ENCODE measurements at places on chromosomes 6 and 20. TPM values are rescaled to one million over a fixed set of nuclear protein-coding genes. Genes with fewer than 3 reads are reported as not detected.
A peak's percentile ranks its signal among the peaks of the same experiment; 100 is the strongest.

Gene HRH3
- total RNA-seq = not detected

Gene OR2B3
- not detected for total RNA-seq

Gene NMBR
- total RNA-seq = not detected

Gene SLA2
- total RNA-seq = 28.8 TPM

Gene COL9A1
- not detected for total RNA-seq

Gene MOG
- not detected for total RNA-seq

Gene MYCT1
- total RNA-seq = 0.26 TPM

DNA sequence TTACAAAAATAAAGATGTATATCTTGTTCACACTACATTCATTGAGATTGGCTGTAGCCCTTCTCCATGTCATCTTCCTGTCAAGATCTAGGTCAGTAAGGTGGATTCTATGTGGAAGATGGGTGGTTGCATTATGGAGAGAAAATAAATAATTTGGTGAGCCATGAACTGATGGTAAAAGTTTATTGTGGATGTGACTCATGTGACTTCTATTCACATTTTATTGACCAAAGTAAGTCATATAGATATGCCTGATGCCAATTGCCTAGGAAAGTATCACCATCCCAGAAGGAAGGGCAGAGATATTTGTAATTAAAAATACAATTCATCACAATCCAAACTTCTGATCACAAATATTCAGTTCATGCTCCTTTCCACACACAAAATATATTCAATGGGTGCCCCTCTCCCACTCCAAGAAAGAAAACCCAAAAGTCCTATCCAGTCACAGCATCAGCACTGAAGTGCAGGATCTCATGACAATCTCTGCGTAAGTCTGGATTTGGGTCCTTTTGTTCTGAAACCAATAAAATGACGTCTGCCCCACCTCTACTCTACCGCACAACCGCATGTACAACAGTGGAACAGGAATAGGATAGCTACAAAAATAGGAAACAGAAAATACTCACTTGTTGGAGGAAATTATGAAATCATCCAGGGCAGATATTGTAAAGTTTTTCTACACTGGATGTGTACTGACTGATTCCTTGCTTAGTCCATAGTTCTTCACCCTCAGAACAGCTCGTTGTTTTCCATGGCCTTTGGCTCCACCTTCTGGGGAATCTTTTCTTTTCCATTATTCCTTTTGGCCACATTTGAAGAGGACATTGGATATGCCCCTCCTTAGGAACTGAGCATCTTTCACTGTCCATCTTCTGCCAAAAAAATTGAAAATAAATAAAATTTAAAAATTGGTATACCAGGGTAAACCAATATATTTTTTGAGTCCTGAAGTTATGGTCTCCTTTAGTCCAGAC is 16.1 kb upstream of the SLC17A3 start:
- DNase-seq = peak; percentile 63
- no peaks in the 10 kb centered on the region for H3K27me3 ChIP-seq
- H3K36me3 ChIP-seq = no peaks in the 10 kb centered on the region
- no peak overlapping the region for H3K4me3 ChIP-seq
- no peaks in the 10 kb centered on the region for H3K4me1 ChIP-seq

DNA sequence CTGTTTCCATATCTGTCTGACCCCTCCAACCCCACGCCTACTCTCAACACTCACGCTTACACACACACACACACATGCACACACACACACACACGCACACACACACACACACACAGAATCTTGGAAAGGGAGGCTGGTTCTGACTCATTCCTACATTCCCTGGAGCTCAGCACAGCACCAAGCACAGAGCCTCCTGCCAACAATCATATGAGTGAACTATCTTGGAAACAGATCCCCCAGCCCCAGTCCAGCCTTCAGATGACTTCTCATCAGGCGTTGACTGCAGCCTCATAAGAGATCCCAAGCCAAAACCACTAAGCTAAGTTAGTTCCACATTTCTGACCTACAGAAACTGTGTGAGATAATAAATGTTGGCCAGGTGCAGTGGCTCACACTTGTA is 14.1 kb upstream of the HCK start:
- H3K4me3 ChIP-seq = no peak overlapping the region
- H3K36me3 ChIP-seq = no peaks in the 10 kb centered on the region
- H3K4me1 ChIP-seq = no peaks in the 10 kb centered on the region
- DNase-seq = no peak
- H3K27me3 ChIP-seq = no peaks in the 10 kb centered on the region

DNA sequence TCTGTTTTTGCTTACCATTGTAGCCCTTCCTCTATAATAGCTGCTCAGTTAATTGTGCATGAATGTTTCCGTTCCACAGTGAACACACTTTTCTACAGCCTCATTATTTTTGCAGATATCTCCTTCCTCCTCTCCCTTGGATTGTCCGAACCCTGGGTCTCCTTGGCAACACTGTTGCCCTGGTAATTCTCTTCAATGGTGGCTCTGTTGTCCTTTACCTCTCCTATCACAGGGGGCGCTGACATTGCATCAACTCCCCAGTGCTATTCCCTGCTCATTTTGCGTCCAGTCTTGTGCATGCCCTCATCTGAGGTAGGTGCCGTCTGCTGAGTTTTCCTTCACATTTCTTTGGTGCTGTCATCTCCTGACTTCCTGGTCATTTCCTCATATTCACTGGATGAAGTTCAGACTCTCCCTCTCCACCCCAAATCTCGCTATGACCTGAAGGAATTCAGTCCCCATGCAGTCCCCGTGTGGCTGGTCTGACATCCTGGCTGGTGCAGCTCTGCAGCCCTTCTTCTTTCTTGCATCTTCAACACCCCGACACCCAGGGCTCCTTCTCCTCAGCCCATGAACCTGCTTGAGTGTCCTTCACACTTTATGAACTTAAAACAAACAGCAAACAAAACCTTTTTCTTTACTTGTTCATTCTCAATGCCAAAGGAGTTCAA is 21.1 kb downstream of the PHACTR2 start:
- H3K36me3 ChIP-seq = no peaks in the 10 kb centered on the region
- no peaks in the 10 kb centered on the region for H3K4me1 ChIP-seq
- DNase-seq = no peak

DNA sequence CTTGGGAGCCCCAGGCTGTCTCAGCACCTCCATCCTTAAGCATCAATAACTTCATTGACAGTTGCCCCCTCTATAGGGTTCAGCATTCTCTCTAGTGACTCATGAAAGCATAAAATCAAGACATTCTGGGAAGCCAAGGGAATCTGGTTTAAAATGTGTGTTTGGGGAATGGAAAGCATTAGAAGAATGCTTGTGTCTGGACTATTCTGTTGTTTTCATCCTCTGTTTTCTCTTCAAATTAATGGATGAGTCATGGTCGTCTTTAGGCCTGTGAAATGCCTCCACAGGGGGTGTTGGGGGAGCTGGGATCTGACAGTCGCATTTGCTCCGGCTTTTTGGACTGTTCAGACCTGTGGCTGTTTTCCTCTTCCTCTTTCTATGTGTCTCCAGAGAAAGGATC is 279.7 kb downstream of the CDC5L start:
- H3K27me3 ChIP-seq = no peaks in the 10 kb centered on the region
- H3K27ac ChIP-seq = no peak overlapping the region
- no peak overlapping the region for H3K4me3 ChIP-seq

DNA sequence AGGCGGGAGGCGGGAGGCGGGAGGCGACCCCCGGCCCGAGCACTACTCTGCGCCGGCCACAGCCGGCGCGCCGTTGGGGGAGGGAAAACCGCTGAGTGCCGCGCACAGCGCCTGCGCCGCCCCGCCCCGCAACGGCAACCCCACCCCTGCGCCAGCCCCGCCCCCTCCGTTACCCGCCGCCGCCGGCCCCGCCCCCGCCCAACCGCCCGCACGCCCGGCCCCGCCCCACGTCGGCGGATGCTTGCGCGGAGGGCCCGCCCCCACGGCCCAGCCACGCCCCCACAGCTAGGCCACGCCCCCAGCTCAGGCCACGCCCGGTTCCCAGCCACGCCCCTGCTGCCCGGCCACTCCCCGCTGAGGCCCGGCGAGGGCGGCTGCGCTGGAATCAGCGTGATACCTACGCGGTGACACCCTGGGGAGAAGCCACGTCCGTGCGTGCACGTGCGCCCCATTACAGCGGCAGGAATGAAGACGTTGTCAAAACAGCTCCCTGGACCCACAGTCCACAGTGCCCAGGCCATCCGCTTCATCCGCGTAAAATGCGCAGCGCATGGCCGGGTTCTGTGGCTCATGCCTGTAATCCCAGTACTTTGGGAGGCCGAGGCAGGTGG is at the start of gene TCFL5:
Gene TCFL5, minus strand, starts transcription at position 97 of the 611 bp plus-strand sequence. CDS start 152 bp downstream, outside the sequence.
- H3K4me3 ChIP-seq = peak within 1 kb of the TSS; percentile 33
- H3K27me3 ChIP-seq = no peaks in the 10 kb centered on the region
- peaks cover 3% of the 10 kb centered on the region for H3K36me3 ChIP-seq

DNA sequence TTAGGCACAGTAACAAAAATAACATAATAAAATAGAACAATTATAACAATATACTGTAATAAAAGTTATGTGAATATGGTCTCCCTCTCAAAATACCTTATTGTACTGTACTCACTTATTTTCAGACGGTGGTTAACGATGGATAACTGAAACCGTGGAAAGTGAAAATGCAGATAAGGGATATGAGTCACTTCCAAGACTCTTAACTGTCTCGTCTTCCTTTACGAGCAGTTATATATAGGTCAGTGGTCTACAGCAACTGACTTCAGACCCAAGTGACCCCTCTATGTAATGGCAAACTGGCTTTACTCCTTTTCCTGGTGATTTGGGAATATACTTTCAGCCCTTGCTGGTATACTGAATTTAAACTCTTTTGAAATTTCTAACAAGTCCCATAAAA is 261.4 kb downstream of the SLC35F1 start:
- no peaks in the 10 kb centered on the region for H3K36me3 ChIP-seq
- DNase-seq = no peak
- no peaks in the 10 kb centered on the region for H3K4me1 ChIP-seq
- H3K27me3 ChIP-seq = no peaks in the 10 kb centered on the region
- no peak overlapping the region for H3K4me3 ChIP-seq

GRCh38 chr20:62723768-62724450 is 15.3 kb downstream of the NTSR1 start:
- H3K27me3 ChIP-seq = peaks cover 41% of the 10 kb centered on the region
- DNase-seq = no peak
- no peak overlapping the region for H3K4me3 ChIP-seq
- H3K4me1 ChIP-seq = peaks cover 6% of the 10 kb centered on the region

- H3K4me1 ChIP-seq = peaks cover 16% of the 10 kb centered on the region
- DNase-seq = no peak
- no peak overlapping the region for H3K4me3 ChIP-seq
- no peaks in the 10 kb centered on the region for H3K27me3 ChIP-seq
- H3K36me3 ChIP-seq = peaks cover 24% of the 10 kb centered on the region
These were observed 49.7 kb downstream of the THEMIS start for GRCh38 chr6:127851197-127851596.

- no peak overlapping the region for H3K27ac ChIP-seq
- no peaks in the 10 kb centered on the region for H3K27me3 ChIP-seq
- peak; percentile 40 for DNase-seq
- H3K4me3 ChIP-seq = no peak overlapping the region
These were observed 14.9 kb downstream of the SH3BGRL2 start for GRCh38 chr6:79646006-79646405.

GRCh38 chr20:43926287-43927050 is 11.8 kb downstream of the TOX2 start:
- H3K27ac ChIP-seq = no peak overlapping the region
- peaks cover 45% of the 10 kb centered on the region for H3K4me1 ChIP-seq
- no peaks in the 10 kb centered on the region for H3K27me3 ChIP-seq
- DNase-seq = no peak

- H3K27me3 ChIP-seq = no peaks in the 10 kb centered on the region
- peaks cover 19% of the 10 kb centered on the region for H3K4me1 ChIP-seq
- peaks cover 15% of the 10 kb centered on the region for H3K36me3 ChIP-seq
- no peak for DNase-seq
These were observed 92.4 kb downstream of the ASXL1 start for GRCh38 chr20:32450484-32451061.

- no peak for DNase-seq
- H3K4me1 ChIP-seq = no peaks in the 10 kb centered on the region
- no peaks in the 10 kb centered on the region for H3K36me3 ChIP-seq
- no peak overlapping the region for H3K4me3 ChIP-seq
- no peaks in the 10 kb centered on the region for H3K27me3 ChIP-seq
These were observed 1097.8 kb downstream of the KIF16B start for GRCh38 chr20:15475483-15475882.

DNA sequence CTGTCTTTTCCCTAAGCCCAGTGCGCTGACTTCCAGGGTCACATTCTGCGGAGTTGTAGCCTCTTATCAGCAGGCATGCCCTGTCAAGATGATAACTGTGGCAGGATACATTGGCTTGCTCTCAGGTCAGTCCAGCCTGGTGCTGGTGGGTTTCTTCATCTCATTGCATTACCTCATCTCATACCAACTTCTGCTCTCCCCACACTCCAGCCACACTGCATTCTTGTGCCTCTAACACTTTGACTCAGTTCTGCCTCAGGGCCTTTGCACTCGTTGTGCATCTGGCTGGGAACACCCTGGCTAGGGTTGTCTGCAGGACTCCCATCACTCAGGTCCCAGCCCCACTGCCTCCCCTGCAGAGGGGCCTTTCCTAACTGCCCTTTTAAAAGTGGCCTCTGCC is 110.3 kb upstream of the BACH2 start:
- H3K27ac ChIP-seq = no peak overlapping the region
- peaks cover 42% of the 10 kb centered on the region for H3K4me1 ChIP-seq
- no peak overlapping the region for H3K4me3 ChIP-seq

GRCh38 chr6:30776390-30777154 is 32.2 kb upstream of the IER3 start:
- no peaks in the 10 kb centered on the region for H3K36me3 ChIP-seq
- H3K27ac ChIP-seq = no peak overlapping the region
- H3K4me3 ChIP-seq = no peak overlapping the region
- H3K4me1 ChIP-seq = peaks cover 10% of the 10 kb centered on the region

GRCh38 chr6:21800948-21801438 is 207.4 kb downstream of the SOX4 start:
- no peaks in the 10 kb centered on the region for H3K27me3 ChIP-seq
- no peak overlapping the region for H3K27ac ChIP-seq
- no peak overlapping the region for H3K4me3 ChIP-seq
- no peak for DNase-seq
- no peaks in the 10 kb centered on the region for H3K4me1 ChIP-seq

DNA sequence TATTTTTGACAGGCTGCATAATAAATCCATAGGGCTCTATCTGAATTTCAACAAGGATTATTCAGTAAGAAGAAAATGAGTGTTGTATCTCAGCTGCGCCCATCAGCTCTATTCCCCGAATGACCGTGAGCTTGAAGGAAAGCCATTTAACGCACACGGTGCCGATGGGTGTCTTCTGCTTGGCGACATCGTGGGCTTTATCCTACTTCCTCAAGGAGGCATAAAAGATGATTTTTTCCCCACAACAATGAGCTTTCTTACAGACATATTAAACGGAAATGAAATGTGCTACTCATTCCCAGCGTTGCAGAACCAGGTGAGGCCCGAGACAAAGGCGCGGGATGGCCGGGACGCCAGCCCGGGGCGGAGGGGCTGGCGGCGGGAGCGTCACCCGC is 710 bp downstream of the DYNLT1 start:
- H3K4me3 ChIP-seq = peak overlapping the region; percentile 81
- peaks cover 3% of the 10 kb centered on the region for H3K36me3 ChIP-seq
- no peak for DNase-seq
- no peaks in the 10 kb centered on the region for H3K27me3 ChIP-seq

DNA sequence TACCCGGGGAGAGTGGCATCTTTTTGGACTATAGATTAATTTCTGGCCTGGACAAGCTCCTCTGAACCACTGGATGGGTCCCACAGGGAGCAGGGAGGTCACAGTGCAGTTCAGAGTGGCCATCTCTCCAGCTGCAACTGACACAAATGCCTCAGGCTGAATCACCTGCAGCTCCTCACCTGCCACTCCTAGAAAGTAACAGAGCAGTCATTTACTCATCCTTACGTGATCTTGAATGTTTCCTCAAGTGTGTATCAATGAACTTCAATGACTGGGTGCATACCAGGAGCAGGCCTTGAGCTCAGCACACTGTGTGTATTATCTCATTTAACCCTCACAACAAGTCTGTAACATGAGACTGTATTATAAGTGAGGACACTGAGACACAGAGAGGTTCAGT is 40.0 kb upstream of the SIRPG start:
- H3K4me1 ChIP-seq = peaks cover 20% of the 10 kb centered on the region
- no peaks in the 10 kb centered on the region for H3K36me3 ChIP-seq
- H3K27me3 ChIP-seq = no peaks in the 10 kb centered on the region
- no peak overlapping the region for H3K4me3 ChIP-seq
